ENCODE measurements at places on chromosomes 5 and 9.

- no peak for DNase-seq
These were observed 240.5 kb downstream of the HSPA4 start for GRCh38 chr5:133292300-133292699.

- DNase-seq = no peak
These were observed 79.4 kb downstream of the FAM114A2 start for GRCh38 chr5:153959134-153959957.

GRCh38 chr5:17805227-17805825 lies 171.1 kb downstream of the TAF11L14 start:
- no peak for DNase-seq

- no peak for DNase-seq
These were observed 194.1 kb downstream of the CACNA1B start for GRCh38 chr9:138071731-138072130.

DNA sequence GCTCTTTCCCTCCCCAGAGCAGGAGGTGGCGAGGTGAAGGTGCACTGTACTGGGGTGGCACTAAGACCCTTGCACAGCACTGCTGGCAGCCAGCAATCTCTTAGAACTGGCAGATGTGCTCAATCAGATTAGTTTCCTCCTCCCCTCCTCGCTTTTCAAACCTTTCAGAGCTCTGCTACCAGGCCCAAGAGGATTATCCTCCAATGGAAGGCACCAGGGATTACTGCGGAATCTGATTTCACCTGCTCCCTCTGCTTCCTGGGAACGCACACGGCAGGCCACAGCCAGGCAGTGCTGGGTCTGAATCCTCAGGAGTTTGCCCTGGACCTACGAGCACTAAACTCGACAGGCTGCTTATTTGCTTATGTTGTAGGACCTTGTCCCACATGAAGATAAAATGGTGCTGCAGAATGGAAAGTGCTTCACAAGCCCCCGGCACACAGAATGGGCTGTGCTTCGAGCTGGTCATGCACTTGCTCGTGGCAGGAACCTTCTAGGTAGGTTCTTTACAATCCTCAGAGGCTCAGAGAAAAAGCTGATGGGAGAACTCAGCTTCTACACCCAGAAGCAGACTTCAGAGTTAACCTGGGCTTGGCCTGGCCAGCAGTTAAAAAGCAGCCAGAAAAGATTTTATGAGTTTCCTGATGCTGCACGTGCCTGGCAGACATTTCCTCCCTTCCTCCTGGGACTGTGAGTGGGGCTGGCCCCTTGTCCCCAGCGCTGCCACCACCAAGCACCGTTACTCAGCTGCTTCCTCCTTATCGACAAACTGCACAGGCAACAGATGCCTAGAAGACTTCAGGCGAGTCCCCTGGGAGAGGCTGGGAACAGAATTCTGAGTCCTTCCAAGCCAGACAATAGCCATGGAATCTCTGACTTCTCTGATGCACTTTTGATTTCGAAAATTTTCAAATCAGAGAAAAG lies 33.1 kb downstream of the FABP6 start:
- no peak for DNase-seq

DNA sequence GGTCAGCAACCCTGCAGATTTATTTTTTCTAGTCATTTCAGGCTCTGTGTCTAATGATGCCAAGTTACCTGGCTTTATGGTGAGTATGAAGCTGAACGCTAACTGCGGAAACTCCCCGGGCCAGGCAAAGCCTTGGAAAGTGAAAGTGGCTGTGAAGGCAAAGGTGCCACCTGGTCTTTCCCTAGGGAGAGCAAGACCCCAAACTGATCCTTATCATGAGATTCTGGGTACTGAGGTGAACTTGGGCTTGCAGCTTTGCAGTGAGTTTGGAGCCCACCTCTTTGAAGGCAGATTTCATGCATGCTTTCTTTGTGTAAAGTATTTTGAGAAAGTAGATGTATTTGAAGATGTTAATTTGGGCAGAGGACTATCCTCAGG lies 63.3 kb downstream of the CARTPT start:
- no peak for DNase-seq

DNA sequence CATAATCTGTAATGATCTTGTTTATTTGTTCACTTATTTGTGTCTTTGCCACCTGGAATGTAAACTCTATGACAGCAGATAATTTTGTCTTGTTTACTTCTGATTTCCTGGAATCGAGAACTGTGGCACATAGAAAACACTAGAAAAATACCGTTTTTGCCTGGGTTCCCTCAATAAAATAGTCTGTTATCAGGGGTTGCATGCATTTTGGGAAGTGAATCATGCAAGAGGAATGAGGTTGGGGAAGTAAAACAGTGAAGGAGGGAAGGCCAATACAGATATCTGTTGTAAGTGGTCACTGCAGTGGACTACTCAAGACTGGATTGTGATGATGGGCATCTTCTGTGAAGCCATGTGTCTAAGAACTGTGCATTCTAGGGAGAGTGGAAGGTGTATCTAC lies 45.2 kb upstream of the IL6ST start:
- no peak for DNase-seq

DNA sequence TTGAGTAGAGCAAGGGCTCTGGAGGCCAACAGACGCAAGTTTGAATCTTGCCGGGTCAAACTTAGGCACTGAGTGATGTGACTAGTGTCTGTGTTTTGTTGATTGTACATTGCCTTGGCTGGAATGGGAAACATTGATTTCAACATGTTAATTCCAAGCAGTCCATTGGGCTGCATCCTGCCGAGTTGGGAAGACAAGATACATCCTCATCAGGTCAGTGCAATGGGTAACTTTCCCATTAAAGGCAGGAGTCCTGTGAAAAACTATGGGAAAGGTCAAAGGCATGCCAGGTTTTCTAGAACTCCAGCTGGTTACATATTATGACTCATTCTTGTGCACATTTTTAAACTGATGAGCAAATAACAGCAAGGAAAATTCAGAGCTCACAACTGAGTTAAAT lies 126.5 kb upstream of the ABCA1 start:
- no peak for DNase-seq

DNA sequence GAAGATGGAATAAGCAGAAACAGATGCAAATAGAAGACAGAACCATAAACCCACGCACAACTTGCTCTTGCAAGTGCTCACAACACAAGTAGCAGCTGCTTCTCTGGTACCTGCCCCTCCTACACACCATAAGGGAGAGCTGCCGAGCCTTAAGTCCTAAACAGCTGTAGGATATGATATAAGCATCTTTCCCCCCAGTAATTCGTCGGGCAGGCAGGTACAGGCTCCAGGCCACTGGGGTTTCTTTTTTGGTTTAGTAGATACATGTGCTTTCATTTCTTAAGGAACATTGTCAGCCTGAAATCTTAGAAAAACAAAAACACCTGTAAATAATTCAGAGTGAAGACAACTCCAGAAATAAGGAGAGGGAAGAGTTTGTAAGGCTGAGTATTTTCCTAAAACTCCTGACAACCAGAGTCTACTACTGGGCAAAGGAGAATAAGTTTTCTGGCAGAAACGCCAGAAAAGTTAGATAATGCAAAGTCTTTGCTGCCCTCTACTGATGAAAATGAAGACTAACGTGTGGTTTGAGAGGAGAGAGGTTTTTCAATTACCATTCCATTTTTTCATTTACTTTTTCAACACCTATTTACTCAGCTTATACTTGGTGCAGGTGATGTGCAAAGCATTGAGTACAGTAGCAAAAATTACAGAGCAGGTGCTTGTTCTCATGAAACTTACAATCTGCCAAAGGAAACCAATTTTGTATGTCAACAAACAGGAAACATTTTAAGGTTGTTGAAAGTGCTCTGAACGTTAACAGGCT lies 20.1 kb upstream of the TCERG1 start:
- DNase-seq = no peak

GRCh38 chr5:162268694-162269481 lies 201.3 kb downstream of the GABRG2 start:
- DNase-seq = no peak

GRCh38 chr5:157130925-157131324 lies 11.7 kb downstream of the MED7 start:
- no peak for DNase-seq

GRCh38 chr5:116778032-116778431 lies 203.4 kb upstream of the SEMA6A start:
- no peak for DNase-seq

- no peak for DNase-seq
These were observed 2.5 kb downstream of the SMC5 start for GRCh38 chr9:70261131-70261870.

Measured in stimulated activated CD4-positive, alpha-beta T cell treated with anti-CD3 and anti-CD28 coated beads, TNF-alpha, amount 100 ng/mL, for 4 hours (primary cell).